ENCODE measurements at places on chromosomes 1 and 21. TPM values are rescaled to one million over a fixed set of nuclear protein-coding genes. Genes with fewer than 3 reads are reported as not detected.
A peak's percentile ranks its signal among the peaks of the same experiment; 100 is the strongest.

DNA sequence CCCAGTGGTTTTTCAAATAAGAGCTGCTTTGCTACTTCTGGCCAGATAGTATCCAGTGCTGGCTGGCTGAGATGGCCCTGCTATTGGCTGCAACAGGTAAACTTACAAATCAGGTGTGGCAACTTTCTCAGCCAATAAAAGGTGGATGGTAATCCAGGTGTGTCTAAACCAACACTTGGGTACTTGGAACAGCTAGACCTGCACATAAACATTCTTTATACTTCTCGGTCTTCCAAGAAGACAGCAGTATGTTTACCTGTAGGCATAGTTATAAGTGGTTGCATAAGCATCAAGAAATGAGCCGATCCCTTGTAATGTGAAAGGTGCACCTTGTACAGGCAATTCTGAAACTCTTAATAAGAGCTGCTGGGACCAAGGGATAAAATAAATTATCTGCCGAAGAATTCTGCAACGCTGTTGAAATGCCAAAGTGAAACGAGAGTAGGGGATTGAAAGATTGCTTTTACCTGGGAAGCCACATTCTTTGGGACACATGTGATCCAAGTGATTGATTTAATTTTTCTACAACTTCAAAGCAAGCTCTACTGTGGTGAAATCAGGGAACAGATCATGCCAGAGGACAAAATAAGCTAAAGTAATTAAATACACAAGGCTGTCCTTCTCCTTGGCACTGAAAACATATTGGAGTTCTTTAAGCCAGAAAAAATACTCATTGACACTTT, at the start of gene CLDN8:
TSS of gene CLDN8 (minus strand) at position 57 of the 683 bp plus-strand sequence. CDS start 172 bp downstream, outside the sequence.
- no peaks in the 10 kb centered on the region for H3K36me3 ChIP-seq
- H3K4me3 ChIP-seq: no peak within 1 kb of the TSS
- DNase-seq: no peak
- H3K27me3 ChIP-seq: no peaks in the 10 kb centered on the region

DNA sequence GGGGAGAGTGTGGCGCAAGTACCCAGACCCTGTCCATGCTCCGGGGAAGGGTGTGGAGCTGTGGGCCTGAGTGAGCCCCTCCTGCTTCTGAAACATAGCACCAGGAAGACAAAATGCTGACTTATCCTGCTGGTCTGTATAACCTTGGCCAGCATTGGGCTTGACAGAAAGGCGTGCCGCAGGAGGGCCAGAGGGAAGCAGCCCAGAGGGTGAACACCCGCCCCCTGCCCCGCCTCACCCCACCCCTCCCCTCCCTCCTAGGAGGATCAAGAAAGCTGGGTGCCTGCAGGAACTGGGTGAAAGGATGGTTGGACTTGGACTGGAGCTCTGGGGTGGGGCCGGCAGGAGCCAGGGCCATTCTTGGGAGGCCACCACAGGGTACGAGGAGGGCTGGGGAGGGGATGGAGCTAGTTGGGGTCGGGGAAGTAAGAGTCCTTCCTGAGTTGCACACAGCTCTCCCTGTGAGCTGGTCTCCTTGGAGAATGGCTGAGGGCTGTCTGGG, 27.1 kb downstream of the PTPRF start:
- no peak overlapping the region for H3K27ac ChIP-seq
- H3K4me1 ChIP-seq: peaks cover 3% of the 10 kb centered on the region
- no peaks in the 10 kb centered on the region for H3K27me3 ChIP-seq
- no peak overlapping the region for H3K4me3 ChIP-seq

FOXD3 gene
- total RNA-seq: 26.1 TPM

BRINP2 gene
- not detected for total RNA-seq

DNA sequence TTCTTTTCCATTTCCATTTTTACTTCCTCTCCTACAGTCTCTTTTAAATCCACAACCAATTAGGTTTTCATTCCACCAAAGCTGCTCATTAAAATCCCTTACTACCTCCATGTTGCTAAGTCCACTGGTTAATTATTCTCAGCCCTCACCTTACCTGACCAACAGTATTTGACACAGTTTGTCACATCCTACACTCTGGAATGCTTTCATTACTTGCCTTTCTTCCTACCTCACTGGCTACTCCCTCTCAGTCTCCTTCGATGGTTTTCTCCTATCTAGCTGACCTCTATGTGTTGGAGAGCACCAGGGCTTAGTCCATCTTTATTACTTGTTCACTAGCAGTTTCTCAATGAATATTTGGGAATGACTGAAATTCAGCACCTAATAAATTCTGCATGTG, 78.6 kb downstream of the NME7 start:
- no peaks in the 10 kb centered on the region for H3K27me3 ChIP-seq
- H3K36me3 ChIP-seq: peaks cover 14% of the 10 kb centered on the region
- no peak for DNase-seq
- peak overlapping the region; percentile 85 for H3K27ac ChIP-seq
- H3K4me3 ChIP-seq: no peak overlapping the region

Measured in H9 (cell line).